ENCODE measurements at places on chromosomes 13 and 19. TPM values are rescaled to one million over a fixed set of nuclear protein-coding genes. Genes with fewer than 3 reads are reported as not detected.

- DNase-seq: no peak
Measured at GRCh38 chr13:24500977-24501376, 11.6 kb downstream of the PARP4 start.

- no peak for DNase-seq
Measured at GRCh38 chr19:29831041-29831548, 19.3 kb downstream of the CCNE1 start.

DNA sequence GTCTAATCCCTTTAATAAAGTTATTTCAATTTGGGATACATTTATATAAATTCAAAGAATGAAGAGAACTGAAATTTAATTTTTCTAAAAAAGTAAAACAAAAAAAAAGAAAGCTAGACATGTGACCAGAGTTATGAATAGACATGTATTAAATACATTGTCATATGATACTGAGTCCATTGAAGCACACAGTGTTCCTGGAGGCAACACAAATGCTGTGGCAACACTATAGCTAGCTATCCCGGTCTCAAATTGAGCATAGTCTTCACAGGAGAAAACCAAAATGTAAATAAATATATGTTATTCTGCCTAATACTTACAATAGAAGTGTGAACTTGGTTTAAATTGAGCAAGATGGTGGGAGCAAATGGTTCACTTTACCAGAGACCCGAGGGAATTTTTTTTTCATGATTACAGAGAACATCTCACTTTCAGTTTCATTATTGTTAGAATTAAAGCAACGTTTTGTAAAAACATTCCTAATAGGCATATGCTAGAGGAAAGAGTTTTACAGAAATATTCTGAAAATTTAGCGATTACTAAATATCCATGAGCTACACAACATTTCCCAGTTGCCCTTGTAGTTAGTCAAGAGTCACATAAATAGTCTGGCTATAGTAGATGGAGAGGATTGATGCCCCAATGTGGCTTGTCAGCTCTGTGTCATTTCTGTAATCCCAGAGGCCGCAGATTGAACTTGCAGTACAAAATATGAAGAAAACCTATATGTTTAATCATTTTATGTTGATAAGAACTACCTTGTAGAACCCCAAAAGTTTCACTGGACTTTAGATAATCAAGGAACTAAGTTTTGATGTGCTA lies 775.7 kb upstream of the SPRY2 start:
- DNase-seq: no peak

- no peak for DNase-seq
Measured at GRCh38 chr19:33481863-33482262, 39.7 kb downstream of the PEPD start.

- DNase-seq: no peak
Measured at GRCh38 chr13:51541809-51542258, 42.4 kb upstream of the WDFY2 start.

GRCh38 chr13:83167203-83167602 lies 715.1 kb downstream of the SLITRK1 start:
- no peak for DNase-seq

DNA sequence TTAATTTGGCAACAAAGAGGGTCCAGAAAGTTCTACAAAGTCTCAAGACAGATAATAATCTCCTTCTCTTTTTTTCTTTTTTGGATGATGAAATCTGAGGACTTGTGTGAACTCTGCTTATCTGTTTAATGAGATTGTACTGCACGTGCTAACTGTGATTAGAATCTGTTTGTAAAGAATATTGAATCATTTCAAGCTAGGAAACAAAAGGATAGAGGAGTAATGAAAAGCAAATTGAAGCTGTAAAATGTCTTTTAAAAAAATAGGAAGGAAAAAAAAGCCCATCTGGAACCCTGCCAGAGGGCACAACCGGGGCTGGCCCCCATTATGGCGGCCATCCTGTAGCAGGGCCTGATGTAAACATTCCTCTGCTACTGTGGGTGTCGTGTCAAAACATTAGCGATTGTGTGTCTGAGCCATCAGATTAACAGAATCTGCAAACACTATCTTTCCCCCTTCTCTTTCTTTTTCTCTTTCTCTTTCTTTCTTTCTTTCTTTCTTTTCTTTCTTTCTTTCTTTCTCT lies 83.0 kb downstream of the FLT1 start:
- DNase-seq: no peak

DNA sequence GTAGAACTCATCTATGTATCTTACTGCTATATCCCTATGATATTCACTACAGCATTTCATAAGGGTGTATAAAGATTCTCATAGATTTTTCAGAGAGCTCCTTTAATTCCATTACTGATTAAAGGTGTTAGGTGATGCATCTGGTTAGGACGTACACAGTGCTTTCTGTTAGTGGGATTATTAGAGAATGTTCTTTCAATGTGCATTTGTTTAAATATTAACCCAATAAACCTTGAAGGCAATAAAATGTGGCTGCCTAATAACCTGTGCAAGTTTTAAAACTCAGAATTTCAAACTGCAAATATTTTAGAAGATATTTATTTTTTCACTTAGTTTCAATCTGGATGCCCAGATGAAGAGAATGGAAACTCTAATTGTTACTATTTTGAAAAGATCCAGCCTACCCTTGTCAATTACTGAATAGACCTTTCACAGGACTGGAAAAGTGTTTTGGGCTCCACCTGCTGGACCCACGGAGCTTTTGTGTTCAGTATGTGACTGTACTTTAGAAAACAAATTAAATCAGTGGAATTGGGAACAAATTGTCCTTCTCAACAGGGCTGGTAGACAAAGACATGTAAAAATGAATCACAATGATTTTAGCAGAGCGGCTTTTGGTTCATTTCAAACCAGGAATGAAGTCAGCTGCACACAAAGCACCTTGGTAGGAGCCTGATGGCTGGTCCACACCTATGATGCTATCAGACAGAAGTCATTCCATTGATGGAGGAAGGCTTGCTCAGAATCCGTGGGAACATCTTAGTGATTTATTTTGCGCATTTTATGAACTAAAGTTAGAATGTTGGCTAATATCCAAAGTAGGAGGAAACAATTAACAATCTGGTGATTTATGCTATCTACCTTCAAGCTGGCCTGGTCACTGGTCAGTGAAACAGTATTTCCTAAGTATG lies 89.4 kb upstream of the RAP2A start:
- DNase-seq: peak; percentile 62

- DNase-seq: no peak
Measured at GRCh38 chr13:45892513-45892912, 41.0 kb upstream of the SIAH3 start.

Gene OR10H1
- not detected for polyA plus RNA-seq

Gene CARS2
- polyA plus RNA-seq: 87.1 TPM

Gene EHD2
- polyA plus RNA-seq: 39.7 TPM

Gene PGLYRP2
- polyA plus RNA-seq: 0.05 TPM
